ENCODE measurements at places on chromosomes 7 and 10.

- no peak for DNase-seq
These were observed 366.6 kb upstream of the ZMIZ1 start for GRCh38 chr10:78702186-78702585.

- DNase-seq, result no peak
These were observed 17.8 kb downstream of the ASB4 start for GRCh38 chr7:95503271-95504131.

GRCh38 chr7:1080252-1080920 is 7.5 kb upstream of the GPER1 start:
- no peak for DNase-seq

DNA sequence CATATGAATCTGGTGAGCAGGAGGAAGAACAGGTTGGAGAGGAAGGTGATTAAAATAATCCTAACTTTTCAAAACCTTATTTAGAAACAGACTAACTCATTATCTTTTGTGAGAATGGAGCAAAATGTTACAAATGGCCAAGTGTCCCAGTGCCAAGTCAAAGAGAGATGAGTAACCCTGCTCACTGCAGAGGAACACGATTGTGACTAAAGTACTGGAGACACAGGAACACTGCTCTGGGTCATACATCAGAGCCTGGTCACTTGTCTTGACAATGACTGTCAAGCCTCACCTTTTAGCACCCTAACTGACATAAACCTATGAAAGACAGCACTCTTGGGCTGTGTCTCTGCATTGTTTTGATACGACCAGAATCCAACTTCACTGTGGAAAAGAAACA is 108.8 kb downstream of the SGMS1 start:
- no peak for DNase-seq

All from activated CD8-positive, alpha-beta memory T cell treated with anti-CD3 and anti-CD28 coated beads for 4 hours (primary cell).